A549 treated with ZK216348 at 1 μM for 4 hours (cell line): ENCODE measurements at places on chromosomes 16 and 17. TPM values are rescaled to one million over a fixed set of nuclear protein-coding genes. Genes with fewer than 3 reads are reported as not detected.

Gene GRAPL
- not detected in 5 replicates for total RNA-seq

Gene TGFB1I1
- total RNA-seq = 37.2 to 57.8 TPM (median 42.0 TPM) in 5 replicates

Gene GLP2R
- total RNA-seq = 6.4 to 16.6 TPM (median 10.3 TPM) in 5 replicates

Gene TNS4
- 170 to 273 TPM (median 226 TPM) in 5 replicates for total RNA-seq

Gene VAMP2
- total RNA-seq = 27.1 to 33.9 TPM (median 29.7 TPM) in 5 replicates

Gene ZNF267
- total RNA-seq = 6.1 to 10.8 TPM (median 7.5 TPM) in 5 replicates

Gene CCL2
- total RNA-seq = 12.2 to 27.7 TPM (median 13.8 TPM) in 5 replicates

Gene KRT17
- 0.92 to 1.7 TPM (median 1.0 TPM) in 5 replicates for total RNA-seq

Gene CTF1
- total RNA-seq = 0.14 to 0.32 TPM (median 0.30 TPM) in 3 of 5 replicates, not detected in the others

Gene MYH2
- total RNA-seq = not detected in 5 replicates

Gene SPN
- 0.08 TPM in 1 of 5 replicates, not detected in the others for total RNA-seq

Gene BMERB1
- 72.6 to 94.4 TPM (median 83.6 TPM) in 5 replicates for total RNA-seq

Gene CAPNS2
- total RNA-seq = not detected in 5 replicates

Gene MYADML2
- not detected in 5 replicates for total RNA-seq

Gene ZNF205
- total RNA-seq = 8.6 to 16.6 TPM (median 14.1 TPM) in 5 replicates

Gene ZNF750
- not detected in 5 replicates for total RNA-seq

Gene TBX2
- total RNA-seq = 3.5 to 7.0 TPM (median 6.9 TPM) in 5 replicates

Gene TOP2A
- 134 to 262 TPM (median 221 TPM) in 5 replicates for total RNA-seq

Gene KRT24
- total RNA-seq = not detected in 5 replicates

Gene RPH3AL
- total RNA-seq = 22.5 to 39.4 TPM (median 30.4 TPM) in 5 replicates

Gene NLGN2
- total RNA-seq = 11.6 to 21.8 TPM (median 19.1 TPM) in 5 replicates
